ENCODE measurements at places on chromosomes 5 and 9. TPM values are rescaled to one million over a fixed set of nuclear protein-coding genes. Genes with fewer than 3 reads are reported as not detected.
A peak's percentile ranks its signal among the peaks of the same experiment; 100 is the strongest.

DNA sequence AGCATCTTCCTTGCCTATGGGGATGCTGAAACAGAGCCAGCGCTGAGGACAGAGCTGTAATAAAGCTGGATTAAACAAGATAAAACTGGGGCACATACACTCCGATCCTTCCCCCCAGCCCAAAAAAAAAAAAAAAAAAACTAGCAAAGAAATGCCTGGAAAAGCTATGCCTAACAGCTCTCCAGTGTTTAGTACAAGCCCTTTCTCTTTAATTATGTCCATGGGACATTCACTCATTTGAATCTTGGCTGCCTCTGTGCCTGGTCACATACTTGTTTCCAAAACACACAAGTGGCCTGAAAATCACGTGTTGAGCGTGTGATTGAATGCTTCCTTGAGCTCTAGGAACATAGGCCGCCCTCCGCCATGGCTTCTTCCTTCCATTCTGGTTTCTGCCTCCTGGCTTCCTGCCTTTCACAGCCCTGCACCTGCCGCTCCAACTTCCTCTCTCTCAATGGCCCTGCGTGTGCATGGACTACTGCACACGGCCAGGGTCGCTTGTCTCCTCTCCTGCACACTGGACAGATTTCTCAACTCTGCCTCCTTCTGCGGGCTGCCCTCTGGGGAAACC is 111.0 kb upstream of the RETREG1 start:
- H3K4me1 ChIP-seq: peaks cover 13% of the 10 kb centered on the region
- peak overlapping the region; percentile 22 for H3K4me3 ChIP-seq
- H3K27me3 ChIP-seq: no peaks in the 10 kb centered on the region
- H3K36me3 ChIP-seq: peaks cover 2% of the 10 kb centered on the region

GRCh38 chr5:145072889-145073288 is 762.3 kb downstream of the PRELID2 start:
- H3K27me3 ChIP-seq: no peaks in the 10 kb centered on the region
- no peak for DNase-seq
- H3K27ac ChIP-seq: no peak overlapping the region
- H3K36me3 ChIP-seq: no peaks in the 10 kb centered on the region
- no peak overlapping the region for H3K4me3 ChIP-seq

GRCh38 chr9:87763286-87763685 is 37.4 kb downstream of the CTSL start:
- peaks cover 3% of the 10 kb centered on the region for H3K27me3 ChIP-seq
- H3K4me3 ChIP-seq: no peak overlapping the region
- DNase-seq: no peak
- H3K4me1 ChIP-seq: no peaks in the 10 kb centered on the region

DNA sequence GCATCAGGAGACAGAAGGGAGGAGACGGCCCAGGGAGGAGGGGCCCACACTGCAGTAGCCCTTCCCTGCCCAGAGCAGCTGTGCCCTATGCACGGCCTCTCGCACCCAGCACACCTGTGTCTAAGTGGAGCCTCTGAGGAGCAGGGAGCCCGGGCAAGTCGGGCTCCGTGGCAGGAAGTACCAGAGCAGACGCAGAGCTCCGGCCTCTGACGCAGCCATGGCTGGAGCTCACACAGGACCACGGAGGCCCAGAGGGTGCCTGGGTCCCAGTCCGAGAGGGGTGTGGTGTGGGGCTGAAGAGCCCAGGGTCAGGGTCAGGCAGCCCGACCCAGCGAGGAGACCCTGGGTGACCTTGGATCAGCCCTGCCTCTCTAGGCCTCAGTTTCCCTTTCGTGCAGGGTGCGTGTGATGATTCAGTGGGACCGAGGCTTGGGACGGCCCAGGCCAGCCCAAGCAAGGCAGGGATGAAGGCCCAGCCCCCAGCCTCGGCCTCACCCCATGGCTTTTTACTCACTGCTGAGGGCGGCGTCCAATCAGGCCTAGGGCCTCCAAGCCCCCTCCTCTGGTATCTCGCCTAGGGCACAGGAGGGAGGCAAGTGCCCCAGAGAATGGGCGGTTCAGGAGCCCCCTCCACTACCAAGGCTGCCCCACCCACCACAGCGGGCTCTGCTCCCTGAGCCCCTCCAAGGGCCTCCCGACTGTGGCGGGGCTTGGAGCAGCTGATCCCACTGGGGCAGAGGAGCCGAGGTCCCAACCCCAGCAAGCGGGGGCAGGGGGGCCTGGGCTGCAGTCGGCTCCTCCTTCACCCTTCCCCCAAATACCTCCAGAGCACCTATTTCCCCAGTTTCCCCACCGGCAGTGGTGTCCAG is 4.3 kb upstream of the AGPAT2 start:
- H3K27ac ChIP-seq: no peak overlapping the region
- DNase-seq: no peak
- no peaks in the 10 kb centered on the region for H3K36me3 ChIP-seq
- H3K4me3 ChIP-seq: no peak overlapping the region
- peaks cover 14% of the 10 kb centered on the region for H3K27me3 ChIP-seq
- H3K4me1 ChIP-seq: peaks cover 5% of the 10 kb centered on the region

DNA sequence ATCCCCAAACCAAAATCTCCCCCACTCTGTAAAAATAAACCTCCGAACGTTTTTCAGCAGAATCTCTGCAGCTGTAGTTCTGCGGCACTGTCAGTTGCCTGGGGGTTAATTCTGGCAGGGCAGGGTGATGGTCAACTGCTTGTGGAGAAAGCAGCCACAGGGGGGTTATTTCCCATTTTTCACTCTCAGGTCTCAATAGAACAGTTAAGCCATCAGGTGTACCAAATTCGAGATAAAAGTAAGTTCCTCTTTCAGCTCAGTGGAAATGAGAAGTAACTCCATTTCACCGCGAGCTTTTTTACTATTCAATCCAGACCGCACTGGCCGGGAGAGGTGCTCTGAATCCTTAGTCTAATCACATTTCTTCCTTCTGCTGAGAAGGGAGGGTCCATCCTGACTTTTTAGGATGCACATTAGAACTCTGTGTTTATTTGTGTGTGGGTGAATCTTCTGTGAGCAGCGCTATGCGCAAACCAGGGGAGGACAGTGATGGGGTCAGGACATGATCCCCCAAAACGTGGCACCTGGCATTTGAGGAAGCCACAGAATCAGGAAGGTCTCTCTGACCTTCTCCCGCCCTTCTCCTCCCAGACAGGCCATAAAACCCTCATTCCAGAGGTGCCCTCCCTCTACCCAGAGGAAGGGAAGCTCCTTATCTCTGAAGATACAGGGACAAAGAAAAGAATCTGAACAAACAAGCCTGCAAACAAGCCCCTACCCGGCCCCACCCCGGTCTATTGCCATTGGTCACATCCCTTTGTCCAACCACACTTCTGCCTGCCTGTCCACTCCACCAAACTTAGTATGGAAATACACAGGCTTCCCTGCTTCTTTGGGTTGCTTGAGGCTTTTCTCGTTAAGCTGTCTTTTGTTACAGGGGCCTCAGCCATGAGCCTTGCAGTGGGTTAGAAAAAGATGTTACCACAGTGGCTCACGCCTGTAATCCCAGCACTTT is 229.0 kb downstream of the ROR2 start:
- peaks cover 46% of the 10 kb centered on the region for H3K27me3 ChIP-seq
- peaks cover 9% of the 10 kb centered on the region for H3K4me1 ChIP-seq
- peaks cover 2% of the 10 kb centered on the region for H3K36me3 ChIP-seq
- no peak overlapping the region for H3K27ac ChIP-seq

GRCh38 chr5:88727705-88728313 is 155.2 kb downstream of the MEF2C start:
- H3K4me1 ChIP-seq: peaks cover 8% of the 10 kb centered on the region
- no peaks in the 10 kb centered on the region for H3K36me3 ChIP-seq
- DNase-seq: no peak
- no peak overlapping the region for H3K27ac ChIP-seq
- H3K4me3 ChIP-seq: no peak overlapping the region
- H3K27me3 ChIP-seq: peaks cover 19% of the 10 kb centered on the region

DNA sequence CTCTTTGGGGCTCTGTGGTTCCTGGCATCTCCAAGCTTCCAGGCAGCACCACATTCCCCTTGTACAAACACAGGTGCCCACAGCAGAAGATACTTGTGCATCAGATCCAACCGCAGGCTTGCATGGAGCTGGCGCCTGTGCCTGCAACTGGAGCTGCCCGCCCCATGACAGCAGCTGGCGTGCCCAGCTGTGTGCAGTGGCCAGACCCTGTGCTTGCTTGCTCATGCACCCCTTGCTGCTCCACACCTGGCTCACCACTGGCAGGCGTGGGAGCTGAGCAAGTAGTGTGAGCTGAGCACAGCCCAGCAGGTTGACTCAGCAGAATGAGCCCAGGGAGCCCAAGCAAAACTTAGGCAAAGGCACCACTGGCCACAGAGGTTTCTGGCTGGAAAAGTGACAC is 84.4 kb upstream of the STARD4 start:
- no peak overlapping the region for H3K27ac ChIP-seq
- no peak overlapping the region for H3K4me3 ChIP-seq
- H3K27me3 ChIP-seq: peaks cover 4% of the 10 kb centered on the region
- no peaks in the 10 kb centered on the region for H3K4me1 ChIP-seq
- no peak for DNase-seq
- H3K36me3 ChIP-seq: no peaks in the 10 kb centered on the region

- no peak overlapping the region for H3K27ac ChIP-seq
- DNase-seq: no peak
- H3K4me1 ChIP-seq: peaks cover 14% of the 10 kb centered on the region
- H3K36me3 ChIP-seq: no peaks in the 10 kb centered on the region
- H3K27me3 ChIP-seq: peaks cover 41% of the 10 kb centered on the region
Measured at GRCh38 chr9:137299938-137300337, 2.1 kb downstream of the NRARP start.

- DNase-seq: no peak
- H3K36me3 ChIP-seq: peaks cover 2% of the 10 kb centered on the region
- H3K4me3 ChIP-seq: no peak overlapping the region
- H3K27ac ChIP-seq: no peak overlapping the region
- H3K27me3 ChIP-seq: peaks cover 3% of the 10 kb centered on the region
- no peaks in the 10 kb centered on the region for H3K4me1 ChIP-seq
Measured at GRCh38 chr9:21730899-21731298, 71.5 kb upstream of the MTAP start.

DNA sequence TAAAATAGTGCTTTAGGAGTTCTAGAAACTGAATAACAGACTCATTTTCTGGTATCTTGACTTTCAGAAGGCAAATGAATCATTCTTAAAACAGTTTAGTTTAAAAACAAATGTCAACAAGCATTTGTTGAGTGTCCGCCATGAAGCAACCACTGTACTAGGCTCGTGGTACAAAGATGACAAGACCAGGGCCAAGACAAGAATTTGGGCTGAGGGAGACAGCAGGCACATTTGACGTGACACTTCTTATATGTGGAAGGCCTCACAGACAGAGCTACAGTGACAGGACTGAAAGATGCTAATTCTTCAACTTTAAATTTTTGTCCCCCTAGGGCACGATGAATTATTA is 14.4 kb upstream of the ZNF131 start:
- H3K36me3 ChIP-seq: no peaks in the 10 kb centered on the region
- no peak overlapping the region for H3K4me3 ChIP-seq
- no peaks in the 10 kb centered on the region for H3K27me3 ChIP-seq
- DNase-seq: no peak
- peaks cover 48% of the 10 kb centered on the region for H3K4me1 ChIP-seq
- peak overlapping the region; percentile 84 for H3K27ac ChIP-seq

DNA sequence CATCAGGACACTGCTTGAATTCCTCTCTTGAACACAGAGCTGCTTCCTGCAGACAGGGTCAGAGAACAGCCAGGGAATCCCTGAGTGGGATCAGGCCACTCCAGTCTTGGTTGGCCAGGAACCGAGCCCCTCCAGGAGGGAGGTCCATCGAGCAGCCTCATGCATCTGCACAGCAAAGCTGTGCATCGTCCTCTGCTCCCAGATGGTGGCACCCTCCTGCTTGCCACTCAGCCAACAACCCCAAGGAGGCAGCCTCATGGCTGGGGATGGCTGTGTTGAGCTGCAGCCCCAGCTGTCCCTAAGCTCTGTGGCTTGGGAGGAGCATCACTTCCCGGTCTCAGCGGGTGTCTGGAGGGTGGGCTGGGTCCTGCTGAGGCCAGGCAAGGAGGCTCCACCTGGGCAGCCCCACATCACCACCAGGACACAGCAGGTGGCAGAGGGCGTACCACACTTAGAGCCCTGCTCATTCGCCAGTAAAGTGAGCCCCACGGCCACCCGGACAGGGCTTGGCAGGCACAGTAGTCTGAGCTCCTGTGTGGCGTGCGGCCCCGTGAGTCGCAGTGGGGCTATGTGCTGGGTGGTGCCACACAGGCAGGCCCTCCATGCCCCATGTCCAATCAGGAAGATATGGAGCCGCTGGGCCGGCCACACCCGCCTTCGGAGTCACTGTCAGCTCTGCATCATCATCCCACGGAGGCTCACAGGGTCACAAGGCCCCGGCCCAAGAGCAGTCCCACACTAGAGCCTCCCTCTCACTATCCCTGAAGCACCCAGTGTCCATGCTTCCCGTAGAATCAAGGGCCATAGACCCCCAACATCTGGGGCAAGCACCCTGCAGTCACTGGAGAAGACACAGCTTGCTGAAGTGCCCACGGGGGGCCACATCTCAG is 11.9 kb downstream of the LPCAT1 start:
- H3K36me3 ChIP-seq: peaks cover 2% of the 10 kb centered on the region
- peaks cover 16% of the 10 kb centered on the region for H3K4me1 ChIP-seq
- no peaks in the 10 kb centered on the region for H3K27me3 ChIP-seq
- no peak overlapping the region for H3K27ac ChIP-seq

DNA sequence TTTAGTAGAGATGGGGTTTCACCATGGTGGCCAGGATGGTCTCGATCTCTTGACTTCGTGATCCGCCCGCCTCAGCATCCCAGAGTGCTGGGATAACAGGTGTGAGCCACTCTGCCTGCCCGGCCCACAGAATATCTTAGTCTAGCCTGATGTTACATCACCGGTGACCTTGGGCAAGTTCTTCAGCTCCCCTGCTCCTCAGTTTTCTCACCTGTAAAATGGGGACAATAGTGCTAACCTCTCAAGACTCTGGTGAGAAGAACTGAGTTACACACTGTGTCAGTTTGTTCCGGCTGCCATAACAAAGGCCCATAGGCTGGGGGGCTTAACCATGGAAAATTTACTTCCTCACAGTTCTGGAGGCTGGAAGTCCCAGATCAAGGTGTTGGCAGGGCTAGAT is 12.5 kb upstream of the HABP4 start:
- no peak overlapping the region for H3K4me3 ChIP-seq
- H3K4me1 ChIP-seq: peaks cover 3% of the 10 kb centered on the region
- H3K36me3 ChIP-seq: no peaks in the 10 kb centered on the region
- no peak for DNase-seq
- no peaks in the 10 kb centered on the region for H3K27me3 ChIP-seq
- H3K27ac ChIP-seq: no peak overlapping the region

DNA sequence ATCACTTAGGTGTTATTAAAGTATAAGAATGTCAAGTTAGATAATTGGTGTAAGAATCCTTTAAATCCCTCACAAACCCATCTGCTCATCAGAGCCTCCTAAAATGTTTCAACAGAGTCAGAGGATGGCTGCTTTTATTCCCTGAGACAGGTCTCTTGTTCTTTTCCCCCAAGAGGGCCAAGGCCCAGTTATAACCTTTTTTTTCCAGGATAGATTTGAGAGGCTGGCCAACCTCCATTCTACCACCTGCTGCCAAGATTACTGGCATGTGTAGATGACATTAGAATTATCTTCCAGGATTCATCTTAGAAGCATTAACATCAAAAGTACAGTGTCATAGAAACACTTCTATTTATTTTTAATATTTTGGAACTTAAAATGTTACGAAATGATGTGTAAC is 305.1 kb downstream of the TRPM3 start:
- no peak overlapping the region for H3K4me3 ChIP-seq
- H3K27ac ChIP-seq: no peak overlapping the region
- no peak for DNase-seq
- H3K36me3 ChIP-seq: no peaks in the 10 kb centered on the region
- H3K27me3 ChIP-seq: no peaks in the 10 kb centered on the region
- H3K4me1 ChIP-seq: no peaks in the 10 kb centered on the region

FBP1 gene
- 1.2 TPM for total RNA-seq

TMEM215 gene
- not detected for total RNA-seq

PCDHGB6 gene
- not detected for total RNA-seq

PCSK5 gene
- 5.3 TPM for total RNA-seq

F12 gene
- total RNA-seq: 5.6 TPM

SLC6A3 gene
- not detected for total RNA-seq

LRRTM2 gene
- not detected for total RNA-seq

Data from activated naive CD8-positive, alpha-beta T cell treated with anti-CD3 and anti-CD28 coated beads for 36 hours (primary cell).